CD4-positive, alpha-beta T cell treated with Interleukin-15 for 1 hour (primary cell): ENCODE measurements at places on chromosomes 3 and 15.

DNA sequence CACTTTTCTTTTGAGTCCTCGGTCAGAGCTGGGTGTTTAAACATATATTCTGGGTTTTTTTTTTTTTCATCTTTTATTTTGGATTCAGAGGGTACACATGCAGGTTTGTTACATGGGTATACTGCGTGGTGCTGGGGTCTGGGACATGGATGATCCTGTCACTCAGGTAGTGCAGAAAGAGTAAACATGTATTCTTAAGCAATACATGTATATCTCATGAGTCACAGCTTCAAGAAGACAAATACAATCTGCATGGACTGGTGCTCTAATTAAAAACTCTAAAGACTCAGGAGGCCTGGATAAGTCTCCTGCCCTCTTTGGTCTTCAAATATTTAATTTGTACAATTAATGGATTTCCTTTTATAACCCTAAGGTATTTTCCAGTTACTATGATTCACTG is 50.6 kb upstream of the PHLDB2 start:
- no peak for DNase-seq

GRCh38 chr3:73603762-73604171 is 21.0 kb downstream of the PDZRN3 start:
- DNase-seq, result no peak

DNA sequence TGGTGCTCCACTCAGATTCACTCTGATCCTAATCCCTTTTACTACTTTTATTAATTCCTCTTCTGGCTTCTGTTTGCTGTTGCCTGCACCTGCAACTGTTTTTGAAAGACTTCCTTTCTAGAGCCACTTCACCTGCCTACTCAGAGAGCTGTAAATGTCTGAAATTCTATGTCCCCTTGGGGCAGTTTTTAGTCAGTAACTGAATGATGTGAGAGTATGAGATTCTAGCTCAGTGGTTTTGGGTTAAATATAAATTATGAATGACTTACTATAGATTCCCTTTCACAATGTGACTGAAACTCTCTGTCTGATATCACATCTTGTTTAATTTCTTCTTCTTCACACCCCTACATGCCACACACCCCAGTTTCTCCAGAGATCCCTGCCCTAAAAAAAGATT is 47.8 kb upstream of the LRRC3B start:
- no peak for DNase-seq

- no peak for DNase-seq
Measured at GRCh38 chr15:74291101-74292071, 55.3 kb downstream of the CCDC33 start.

- DNase-seq, result no peak
Measured at GRCh38 chr3:8204853-8205650, 296.6 kb upstream of the LMCD1 start.

- no peak for DNase-seq
Measured at GRCh38 chr3:60282866-60283265, 968.4 kb downstream of the FHIT start.

DNA sequence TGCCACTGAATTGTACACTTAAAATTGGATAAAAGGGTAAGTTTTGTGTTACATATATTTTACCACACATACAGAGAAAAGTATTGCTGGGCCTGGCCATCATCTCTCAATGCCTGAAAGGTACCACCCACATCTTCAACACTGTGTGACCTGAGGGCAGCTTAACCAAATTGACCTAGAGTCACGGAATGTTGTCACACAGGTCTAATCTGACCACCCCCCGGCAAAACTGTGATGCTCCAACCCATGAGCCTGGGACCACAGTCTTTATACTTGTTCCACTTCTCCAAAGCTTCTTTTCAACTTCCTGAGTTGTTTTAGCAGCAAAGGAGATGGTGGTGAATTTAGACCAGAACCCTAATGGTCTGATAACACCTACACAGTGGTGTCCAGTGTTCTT is 210.3 kb upstream of the TPM1 start:
- DNase-seq, result no peak

- peak; percentile 80 for DNase-seq
Measured at GRCh38 chr3:51669241-51670052, 1.6 kb upstream of the TEX264 start.

GRCh38 chr3:130759692-130760338 is 13.2 kb upstream of the PIK3R4 start:
- peak; percentile 46 for DNase-seq

GRCh38 chr3:73683706-73684105 is 59.0 kb upstream of the PDZRN3 start:
- no peak for DNase-seq

GRCh38 chr3:131072845-131073244 is 46.2 kb downstream of the NEK11 start:
- DNase-seq, result no peak

DNA sequence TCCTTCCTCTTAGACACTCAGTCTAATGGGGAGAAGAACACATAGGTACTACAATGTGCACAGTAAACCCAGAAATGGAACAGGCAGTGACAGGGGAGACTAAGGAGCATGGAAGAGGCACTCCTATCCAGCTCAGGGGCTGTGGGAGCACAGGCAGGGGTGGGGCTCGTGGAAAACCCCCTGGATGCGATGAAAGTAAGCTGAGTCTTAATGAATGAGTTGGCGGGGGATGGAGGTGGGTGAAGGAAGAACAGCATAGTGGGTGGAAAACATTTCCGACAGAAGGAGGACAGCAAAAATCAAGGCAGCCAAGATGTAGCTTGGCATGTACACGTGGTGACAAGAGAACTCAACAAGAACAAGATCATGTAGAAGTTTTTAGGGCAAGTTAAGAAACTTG is 33.6 kb upstream of the UBE2E2 start:
- no peak for DNase-seq

DNA sequence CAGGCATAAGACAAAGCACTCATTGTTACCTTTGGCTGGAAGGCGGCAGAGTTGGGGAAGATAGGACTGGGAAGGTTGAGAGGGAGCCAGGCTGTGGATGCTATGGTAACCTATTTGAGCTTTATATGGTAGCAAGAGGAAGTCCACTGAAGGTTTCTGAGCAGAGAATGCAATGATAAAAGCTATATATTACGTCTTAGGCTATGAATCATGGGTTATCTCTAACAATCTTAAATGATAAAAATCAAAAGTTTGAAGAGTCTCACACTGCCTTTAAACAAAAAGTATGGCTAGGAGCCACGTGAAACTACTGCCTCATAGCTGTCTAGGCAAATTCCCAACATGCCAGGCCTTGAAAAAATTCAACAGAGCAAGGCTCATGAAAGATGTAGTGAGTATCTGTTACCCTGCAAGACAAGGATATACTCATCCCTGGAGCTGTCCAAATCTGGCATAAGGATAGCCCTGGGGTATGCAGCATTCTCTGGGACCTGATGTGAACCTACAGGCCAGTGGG is 4.1 kb downstream of the P3H2 start:
- no peak for DNase-seq

DNA sequence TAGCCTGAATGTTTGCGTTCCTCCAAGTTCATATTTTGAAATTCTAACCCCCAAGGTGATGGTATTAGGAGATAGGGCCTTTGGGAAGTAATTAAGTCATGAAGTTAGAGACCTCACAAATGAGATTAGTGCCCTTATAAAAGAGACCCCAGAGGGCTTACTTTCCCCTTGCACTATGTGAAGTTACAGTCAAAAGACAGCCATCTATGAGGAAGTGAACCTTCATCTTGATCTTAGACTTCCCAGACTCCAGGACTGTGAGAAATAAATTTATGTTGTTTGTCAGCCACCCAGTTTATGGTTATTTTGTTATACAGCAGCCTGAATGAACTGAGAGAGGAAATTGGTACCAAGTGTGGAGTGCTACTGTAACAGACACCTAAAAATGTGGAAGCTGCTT is 74.4 kb downstream of the DAPK2 start:
- no peak for DNase-seq

- peak; percentile 69 for DNase-seq
Measured at GRCh38 chr3:32238453-32239306, at the start of gene CMTM8. TSS of gene CMTM8 (plus strand) at chr3:32238680. CDS start at chr3:32238973, 293 bp downstream.

GRCh38 chr3:125462722-125463299 is 57.2 kb downstream of the SNX4 start:
- no peak for DNase-seq

GRCh38 chr15:74983725-74984231 is 11.6 kb upstream of the SCAMP5 start:
- DNase-seq, result no peak

- no peak for DNase-seq
Measured at GRCh38 chr3:78589778-78590177, 1178.0 kb downstream of the ROBO1 start.

DNA sequence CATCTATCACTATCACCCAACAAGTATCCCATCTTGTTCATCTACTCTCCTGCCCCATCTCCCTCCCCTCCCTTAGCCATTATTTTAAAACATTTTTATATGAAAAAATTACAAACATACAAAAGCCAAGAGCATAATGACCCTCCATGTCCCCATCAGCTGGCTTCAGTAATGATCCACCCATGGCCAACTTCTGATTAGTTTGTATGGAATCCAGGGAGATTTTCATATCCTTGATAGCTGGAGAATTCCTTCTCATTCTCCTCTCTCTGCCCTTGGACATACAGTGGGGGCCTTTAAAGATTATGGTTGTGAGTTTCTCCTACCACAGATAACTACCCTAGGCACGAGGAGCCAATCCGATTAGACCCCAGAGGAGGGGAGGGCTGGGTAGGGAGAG is 40.2 kb downstream of the IRAK2 start:
- DNase-seq, result no peak

DNA sequence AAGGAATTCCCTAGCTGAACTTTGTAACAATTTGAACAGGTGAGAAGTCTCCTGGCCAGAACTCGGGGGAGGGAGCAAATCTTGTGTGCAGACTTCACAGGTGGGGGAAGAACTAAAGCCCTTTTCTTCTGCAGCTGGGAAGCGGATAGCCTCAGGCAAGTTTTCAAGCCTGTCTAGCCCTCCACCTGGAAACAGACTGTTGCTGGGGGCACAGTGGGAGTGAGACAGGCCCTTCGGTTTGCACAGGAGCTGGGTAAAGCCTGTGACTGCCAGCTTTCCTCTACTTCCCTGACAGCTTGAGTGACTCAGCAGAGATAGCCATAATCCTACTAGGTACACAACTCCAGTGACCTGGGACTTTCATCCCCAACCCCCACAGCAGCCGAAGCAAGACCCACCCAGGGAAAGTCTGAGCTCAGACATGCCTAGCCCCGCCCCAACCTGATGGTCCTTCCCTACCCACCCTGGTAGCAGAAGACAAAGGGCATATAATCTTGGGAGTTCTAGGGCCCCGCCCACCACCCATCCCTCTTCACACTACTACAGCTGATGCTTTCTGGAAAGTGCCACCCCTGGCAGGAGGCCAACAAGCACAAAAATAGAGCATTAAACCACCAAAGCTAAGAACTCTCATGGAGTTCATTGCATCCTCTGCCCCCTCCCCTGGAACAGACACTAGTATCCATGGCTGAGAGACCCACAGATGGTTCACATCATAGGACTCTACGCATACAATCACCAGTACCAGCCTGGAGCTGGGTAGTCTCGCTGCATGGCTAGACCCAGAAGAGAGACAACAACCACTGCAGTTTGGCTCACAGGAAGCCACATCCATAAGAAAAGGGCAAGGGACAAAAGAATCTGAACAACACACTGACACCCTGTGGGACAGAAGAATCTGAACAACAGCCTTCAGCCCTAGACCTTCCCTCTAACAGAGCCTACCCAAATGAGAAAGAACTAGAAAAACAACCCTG is 479.0 kb downstream of the RAP2B start:
- no peak for DNase-seq

GRCh38 chr3:195236076-195236798 is 34.7 kb downstream of the XXYLT1 start:
- no peak for DNase-seq

GRCh38 chr15:91050128-91050455 is 27.7 kb upstream of the VPS33B start:
- no peak for DNase-seq

GRCh38 chr15:32715276-32715675 is 2.5 kb upstream of the GREM1 start:
- no peak for DNase-seq

GRCh38 chr3:107251819-107252218 is 125.4 kb upstream of the CCDC54 start:
- DNase-seq, result no peak

DNA sequence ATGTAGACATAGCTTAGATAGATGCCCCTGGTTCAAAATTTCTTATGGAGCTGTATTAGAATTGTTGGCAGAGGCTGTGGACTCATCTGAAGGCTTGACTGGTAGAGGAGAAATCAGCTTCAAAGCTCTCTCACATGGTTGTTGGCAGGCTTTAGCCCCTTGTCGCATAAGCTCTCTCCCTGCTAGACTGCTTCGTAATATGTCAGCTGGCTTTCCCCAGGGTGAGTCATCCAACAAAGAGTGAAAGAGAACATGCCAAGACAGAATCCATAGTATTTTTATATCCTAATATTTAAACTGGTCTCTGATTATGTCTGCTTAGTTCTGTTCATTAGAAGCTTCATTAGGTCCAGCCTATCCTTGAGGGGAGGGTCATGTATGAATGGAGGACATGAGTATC is 427.4 kb upstream of the NAALADL2 start:
- no peak for DNase-seq

DNA sequence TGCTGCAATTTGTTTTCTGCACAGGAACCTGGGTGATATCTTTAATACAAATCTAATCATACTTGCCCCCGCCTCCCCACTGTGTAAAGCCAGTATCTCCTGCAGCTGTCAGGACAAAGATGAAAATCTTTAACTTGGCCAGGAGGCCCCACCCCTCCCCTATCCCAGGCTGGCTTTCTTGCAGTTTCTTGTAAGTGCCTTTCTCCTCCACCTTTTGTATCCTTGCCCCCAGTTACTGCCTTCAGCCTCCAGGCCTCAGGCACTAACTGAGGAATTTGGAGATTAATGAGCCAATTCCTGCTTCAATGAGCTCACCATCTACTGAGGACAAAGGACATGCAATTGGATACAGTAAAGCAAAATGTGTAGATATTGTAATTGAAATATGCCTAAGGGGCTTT is 6.5 kb downstream of the GCSAM start:
- DNase-seq, result no peak

DNA sequence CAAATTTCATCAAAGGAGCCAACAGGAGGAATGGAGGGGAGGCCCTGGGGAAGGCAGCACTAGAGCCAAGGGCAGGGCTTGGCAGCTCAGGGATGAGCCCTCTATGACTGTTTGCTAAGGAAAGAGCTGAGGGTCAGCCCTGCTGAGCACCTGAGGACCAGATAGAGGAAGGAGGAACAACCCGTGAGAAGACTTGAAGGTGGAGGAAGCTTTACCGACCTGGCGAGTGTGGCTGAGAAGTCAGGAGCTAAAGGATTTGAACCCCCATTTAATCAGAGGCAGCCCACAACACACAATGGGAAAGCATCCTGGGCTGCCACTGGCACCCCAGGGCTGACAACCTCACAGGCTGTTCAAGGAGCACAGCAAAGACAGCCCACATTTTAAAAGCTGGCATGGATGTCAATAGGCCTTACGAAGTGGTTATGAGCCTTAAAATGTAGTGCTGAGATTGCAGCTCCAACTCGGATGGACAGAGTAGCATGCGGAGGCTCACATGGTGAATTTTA is 20.7 kb upstream of the LRRC2 start:
- DNase-seq, result no peak
